Stimulated activated CD8-positive, alpha-beta memory T cell treated with anti-CD3 and anti-CD28 coated beads, Interleukin-4, amount 100 ng/mL, for 24 hours (primary cell): ENCODE measurements at places on chromosomes 6 and 20.

DNA sequence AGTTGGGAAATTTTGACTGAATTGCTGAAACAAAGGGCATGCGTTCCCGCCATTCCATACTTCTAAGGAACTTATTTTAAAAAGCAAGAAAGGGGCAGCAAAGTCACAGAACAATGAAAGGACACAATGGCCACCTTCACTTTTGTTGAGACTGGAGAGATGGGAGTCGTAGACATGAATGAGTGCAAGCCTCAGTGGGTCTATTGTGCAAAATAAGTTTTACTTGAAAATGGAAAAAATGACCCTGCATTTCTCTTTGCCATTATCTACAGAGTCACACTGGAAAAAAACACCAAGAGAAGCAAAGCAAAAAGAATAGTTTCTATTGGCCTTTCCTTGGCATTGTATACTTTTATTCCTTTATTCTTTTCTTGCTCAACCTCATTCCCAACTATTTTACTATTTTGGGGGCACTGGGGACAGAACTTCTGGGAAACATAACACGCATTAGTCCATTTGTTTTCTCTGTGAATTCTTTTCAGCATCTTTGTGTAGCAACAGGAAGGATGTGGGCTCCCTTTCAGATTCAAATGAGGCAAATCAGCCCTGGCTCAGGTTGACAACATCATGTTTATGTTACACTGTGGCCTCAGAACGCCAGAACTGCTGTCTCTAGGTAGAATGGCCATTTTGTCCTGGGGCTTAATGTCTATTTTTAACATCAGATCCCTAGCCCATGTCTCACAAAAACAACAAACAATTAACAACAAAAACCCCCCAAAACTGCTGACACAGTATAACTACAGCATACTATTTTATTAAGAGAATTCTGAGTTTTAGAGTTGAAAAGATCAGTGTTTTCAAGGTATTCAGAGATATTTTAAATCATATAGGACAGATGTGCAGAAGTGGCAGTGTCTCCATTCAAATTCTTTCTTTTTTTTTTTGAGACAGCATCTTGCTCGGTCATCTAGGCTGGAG is 122.2 kb downstream of the FYN start:
- DNase-seq = no peak

DNA sequence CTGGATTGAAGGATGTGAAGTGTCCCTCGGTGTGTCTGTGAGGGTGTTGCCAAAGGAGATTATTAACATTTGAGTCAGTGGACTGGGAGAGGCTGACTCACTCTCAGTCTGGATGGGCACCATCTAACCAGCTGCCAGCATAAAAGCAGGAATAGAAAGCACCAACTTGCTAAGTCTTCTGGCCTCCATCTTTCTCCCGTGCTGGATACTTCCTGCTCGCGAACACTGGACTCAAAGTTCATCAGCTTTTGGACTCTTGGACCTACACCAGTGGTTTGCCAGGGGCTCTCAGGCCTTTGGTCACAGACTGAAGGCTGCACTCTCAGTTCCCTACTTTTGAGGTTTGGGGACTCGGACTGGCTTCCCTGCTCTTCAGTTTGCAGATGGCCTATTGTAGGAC is 220.3 kb upstream of the LRFN2 start:
- no peak for DNase-seq

GRCh38 chr6:44036196-44036595 is 91.1 kb downstream of the MRPL14 start:
- no peak for DNase-seq

GRCh38 chr6:143397227-143398222 is 53.0 kb downstream of the ADAT2 start:
- DNase-seq = peak; percentile 7

DNA sequence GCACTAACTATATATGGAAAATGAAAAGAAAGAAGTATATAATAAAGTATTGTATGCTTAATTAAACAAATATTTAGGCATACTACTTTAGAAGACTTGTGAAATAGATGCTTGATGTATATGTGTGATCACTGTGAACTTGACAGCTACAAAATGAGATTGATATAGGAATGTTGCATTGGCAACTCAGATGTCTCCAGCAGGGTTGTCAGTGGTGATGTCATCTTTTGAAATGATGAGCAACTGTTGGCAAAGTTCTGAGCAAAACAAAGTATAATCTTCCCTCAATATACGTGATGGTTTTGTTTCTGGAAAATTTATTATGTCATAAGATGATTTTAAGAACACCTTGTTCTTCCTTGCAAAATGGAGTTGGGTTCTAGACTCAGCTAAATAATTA is 133.8 kb downstream of the ARID1B start:
- DNase-seq = no peak

- DNase-seq = no peak
Measured at GRCh38 chr6:27839626-27840475, 72.3 kb downstream of the OR2B2 start.

DNA sequence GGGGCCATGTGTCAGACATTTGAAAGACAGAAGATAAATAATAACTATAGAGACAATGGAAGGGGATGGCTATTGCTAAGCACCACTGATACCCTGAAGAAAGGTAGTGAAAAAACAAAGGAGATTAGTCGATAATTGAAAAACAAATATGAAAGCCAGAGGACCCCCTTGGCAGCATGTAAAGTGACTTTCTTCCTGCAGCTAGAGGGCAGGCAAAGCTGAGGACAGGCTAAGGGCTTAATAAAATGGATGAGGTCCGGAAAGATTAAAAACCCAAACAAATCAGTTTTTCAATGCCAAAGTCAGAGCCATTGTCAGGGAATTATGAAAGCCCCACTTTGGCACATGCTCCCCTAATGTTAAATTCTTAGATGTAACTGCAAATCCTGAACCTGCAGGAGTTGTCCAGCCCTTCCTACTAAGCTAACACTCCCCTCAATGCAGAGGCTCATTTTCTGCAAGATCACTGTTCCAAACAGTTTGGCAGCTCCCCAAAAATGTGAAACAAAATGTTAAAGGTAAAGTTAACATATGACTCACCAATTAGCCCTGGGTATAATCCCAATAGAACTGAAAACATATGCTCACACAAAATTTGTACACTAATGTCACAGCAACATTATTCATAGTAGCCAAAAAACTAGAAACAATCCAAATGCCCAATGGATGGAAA is 1177.9 kb downstream of the GRIK2 start:
- DNase-seq = no peak

GRCh38 chr6:11426571-11426970 is 111.0 kb upstream of the TMEM170B start:
- no peak for DNase-seq

GRCh38 chr6:166958926-166959861 is 2.8 kb upstream of the RNASET2 start:
- DNase-seq = no peak

DNA sequence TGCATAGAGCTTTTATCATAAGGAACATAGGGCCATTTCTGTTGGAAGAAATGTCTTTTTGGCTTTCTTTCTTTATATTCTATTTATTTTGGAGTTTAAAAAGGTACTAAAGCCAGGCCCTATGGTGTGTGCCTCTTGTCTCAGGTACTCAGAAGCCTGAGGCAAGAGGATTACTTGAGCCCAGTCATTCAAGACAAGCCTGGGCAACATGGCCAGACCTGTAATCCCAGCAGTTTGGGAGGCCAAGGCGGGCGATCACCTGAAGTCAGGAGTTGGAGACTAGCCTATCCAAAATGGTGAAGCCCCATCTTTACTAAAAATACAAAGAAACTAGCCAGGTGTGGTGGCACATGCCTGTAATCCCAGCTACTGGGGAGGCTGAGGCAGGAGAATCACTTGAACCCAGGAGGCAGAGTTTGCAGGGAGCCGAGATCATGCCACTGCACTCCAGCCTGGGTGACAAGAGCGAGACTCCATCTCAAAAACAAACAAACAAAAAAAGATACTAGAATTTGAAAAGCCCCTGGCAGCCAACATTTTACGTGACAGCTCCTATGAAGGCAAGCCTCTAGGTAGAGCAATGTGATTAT is 80.0 kb downstream of the CBFA2T2 start:
- DNase-seq = no peak

DNA sequence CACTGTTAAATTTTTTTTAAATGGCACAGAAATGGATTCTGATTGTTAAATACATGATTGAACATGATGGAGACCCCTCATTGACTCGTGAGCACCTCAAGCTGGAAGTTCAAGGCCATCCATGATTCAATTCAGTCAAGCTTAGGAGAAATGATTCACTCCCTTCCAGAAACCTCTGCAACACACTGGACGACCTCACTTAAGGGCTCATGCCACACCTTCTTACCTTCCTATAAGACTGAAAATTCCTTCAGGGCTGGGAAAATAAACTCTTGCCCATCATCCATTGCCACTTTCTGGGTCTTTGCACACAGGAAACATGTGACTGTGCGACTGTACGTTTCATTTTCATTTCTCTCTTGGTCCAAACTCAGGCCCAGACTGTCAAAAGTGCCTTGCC is 196.4 kb downstream of the TBXT start:
- no peak for DNase-seq

DNA sequence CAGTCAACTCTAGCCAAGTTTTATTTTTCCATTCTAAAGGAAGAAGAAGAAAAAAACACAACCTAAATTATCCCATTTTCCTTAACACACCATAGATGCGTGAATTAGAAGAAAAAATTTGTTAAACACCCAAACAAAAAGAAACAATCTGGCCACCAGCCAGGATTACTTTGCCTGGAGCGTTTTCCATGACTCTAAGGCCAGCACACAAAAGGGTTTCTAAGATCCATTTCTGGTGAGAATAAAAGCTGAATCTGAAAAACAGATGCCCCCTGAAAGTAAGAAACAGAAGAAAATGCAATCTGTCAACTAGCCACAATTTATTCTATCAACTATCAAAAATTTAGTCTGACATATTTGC is 267.2 kb upstream of the SULF2 start:
- DNase-seq = no peak

- no peak for DNase-seq
Measured at GRCh38 chr6:33280539-33280938, 3.6 kb downstream of the B3GALT4 start.

GRCh38 chr20:51034476-51034875 is 11.6 kb upstream of the KCNG1 start:
- DNase-seq = no peak

GRCh38 chr6:56259234-56260077 is 12.1 kb upstream of the COL21A1 start:
- DNase-seq = no peak

GRCh38 chr6:12069891-12070529 is 57.9 kb downstream of the HIVEP1 start:
- DNase-seq = no peak

DNA sequence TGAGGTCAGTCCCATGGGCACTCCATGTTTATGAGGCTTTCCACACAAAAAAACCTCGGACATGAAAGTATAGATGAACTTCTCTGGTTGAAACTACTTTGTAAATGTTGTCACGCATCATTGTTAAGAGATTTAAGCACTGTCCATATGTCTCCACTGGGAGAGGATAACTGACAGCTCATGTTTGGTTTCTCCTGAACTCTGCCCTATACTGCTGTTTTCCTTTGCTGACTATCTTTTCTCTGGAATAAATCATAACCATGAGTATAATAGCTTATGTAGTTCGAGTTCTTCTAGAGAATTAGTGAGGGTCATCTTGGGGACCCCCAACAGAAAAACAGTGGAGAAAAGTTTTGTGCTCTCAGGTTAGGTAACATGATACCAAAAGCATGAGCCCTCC is 14.3 kb downstream of the THEMIS start:
- DNase-seq = no peak

GRCh38 chr6:113619077-113619476 is 238.1 kb upstream of the MARCKS start:
- DNase-seq = no peak

GRCh38 chr20:53737396-53738038 is 143.9 kb upstream of the ZNF217 start:
- DNase-seq = no peak

DNA sequence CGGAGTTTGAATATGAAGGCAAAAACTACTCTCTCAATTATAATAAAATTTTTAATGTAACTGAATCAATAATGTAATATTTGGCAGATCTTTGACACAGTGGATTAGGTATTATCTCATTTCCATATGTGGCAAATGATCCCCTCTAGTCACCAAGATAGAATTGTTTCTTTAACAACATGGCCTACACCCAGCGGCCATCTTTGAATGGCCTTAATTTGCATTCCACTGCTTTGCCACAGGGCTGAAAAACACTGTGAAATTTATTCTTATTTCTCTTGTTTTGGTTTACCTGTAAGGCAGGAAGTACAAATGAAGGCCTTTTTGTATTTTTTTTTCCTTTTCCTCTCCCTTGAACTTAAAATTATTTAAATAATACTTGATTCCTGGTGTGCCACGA is 162.6 kb upstream of the SCGN start:
- no peak for DNase-seq

DNA sequence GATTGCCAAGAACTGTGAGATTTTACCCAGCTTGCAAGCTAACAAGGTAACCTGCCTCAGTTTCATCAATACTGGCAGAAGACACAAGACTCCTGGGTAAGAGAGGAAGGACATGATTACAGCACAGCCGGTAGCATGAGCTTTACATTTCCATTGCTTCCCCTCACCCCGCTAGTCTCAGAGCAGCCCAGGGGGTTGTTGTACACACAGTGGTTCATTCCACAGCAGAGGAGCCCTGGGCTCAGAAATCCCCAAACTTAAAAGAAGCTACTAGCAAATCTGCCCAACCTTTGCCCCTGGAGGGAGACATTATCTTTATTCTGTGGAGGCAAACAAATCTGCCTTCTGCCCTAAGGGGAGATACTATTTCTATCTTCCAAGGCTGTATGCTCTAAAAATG is 17.1 kb upstream of the MTHFD1L start:
- no peak for DNase-seq

GRCh38 chr6:91704531-91704930 is 1117.7 kb upstream of the MAP3K7 start:
- DNase-seq = no peak

DNA sequence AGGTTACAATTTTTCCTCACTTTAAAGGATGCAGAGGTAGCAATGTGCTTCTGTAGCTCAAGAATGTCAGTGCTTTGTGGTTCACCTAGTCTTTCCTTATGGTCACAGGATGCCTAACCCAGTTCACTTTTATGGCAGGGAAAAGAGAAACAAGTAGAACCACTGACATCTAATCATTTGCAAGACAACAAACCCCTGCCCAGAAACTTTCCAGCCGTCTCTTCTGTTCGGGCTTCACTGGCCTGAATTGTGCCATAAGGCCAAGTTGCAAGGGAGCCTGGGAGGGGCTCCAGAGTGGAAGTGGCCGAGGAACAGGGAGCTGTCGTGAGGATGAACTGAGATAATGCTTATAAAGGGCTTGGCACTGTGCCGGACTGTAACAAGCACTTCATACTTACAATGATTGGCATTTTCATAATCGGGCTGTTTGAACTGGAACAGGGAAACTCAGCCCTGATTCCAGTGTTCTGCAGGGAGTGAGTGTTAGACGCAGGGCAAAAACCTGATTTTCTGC is 212.6 kb downstream of the BCAS1 start:
- no peak for DNase-seq

- DNase-seq = no peak
Measured at GRCh38 chr6:121438869-121439268, 3.4 kb downstream of the GJA1 start.

- no peak for DNase-seq
Measured at GRCh38 chr6:73980096-73980495, 284.1 kb downstream of the CD109 start.
